Astrocyte (in vitro differentiated cells and primary cell): ENCODE measurements at places on chromosomes 2 and 18.

DNA sequence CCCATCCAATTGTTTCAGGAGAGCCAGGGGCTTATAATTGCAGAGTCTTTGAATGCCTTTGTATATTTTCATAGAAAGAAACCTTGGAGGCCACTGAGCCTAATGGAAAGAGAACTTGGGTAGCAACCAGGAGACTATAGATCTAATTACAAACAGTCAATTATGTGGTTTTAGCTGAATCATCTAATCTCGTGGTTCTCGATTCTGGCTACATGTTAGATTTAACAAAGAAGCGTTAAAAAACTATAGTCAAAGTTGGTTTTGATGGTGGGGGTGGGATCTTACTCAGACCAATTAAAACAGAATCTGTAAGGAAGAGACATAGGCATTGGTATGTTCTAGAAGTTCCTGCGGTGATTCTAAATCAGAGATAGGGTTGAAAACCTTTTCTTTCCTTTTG lies 344.1 kb downstream of the CNTNAP5 start:
- DNase-seq, result no peak

GRCh38 chr2:121043827-121044222 lies 241.2 kb downstream of the TFCP2L1 start:
- no peak for DNase-seq

DNA sequence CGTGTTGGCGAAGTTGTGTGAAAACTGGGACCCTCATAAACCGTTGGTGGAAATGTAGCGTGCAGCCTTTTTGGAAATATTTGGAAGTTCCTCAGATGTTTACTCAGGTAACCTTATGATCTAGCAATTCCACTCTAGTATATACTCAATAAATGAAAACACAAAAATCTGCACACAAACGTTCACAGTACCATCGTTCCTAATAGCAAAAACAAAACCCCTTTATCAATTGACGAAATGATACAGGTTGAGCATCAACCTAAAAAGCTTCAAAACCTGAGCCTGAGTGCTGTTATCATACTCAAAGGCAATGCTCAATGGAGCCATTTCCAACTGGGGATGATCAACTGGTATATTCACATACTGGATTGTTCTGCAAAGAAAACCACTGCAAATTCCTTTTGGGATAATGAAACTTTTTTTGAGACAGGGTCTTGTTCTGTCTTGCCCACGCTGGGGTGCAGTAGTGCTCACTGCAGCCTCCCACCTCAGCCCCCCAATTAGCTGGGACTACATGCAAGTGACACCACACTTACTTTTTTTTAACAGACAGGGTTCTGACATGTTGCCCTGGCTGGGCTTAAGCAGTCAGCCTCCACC lies 777 bp upstream of the C18orf32 start:
- no peak for DNase-seq

DNA sequence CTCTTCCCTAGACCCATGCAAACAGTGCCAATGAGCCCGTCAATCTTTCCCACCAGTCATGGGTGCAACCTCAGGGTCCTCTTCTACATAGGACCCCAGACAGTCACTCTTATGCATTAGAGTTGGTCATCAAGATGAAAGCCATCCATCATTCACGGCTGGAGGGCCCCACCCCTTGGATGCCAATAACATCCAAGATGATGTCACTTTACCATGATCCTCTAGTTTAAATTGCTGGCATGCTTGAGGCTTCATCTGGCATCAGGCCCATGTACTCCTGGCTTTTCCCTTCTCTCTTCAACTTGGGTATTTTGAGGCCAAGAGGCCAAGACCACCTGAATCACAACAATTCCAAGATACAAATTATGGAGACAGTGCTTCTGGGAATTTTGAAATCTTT lies 91.1 kb upstream of the MAPK4 start:
- DNase-seq, result no peak

DNA sequence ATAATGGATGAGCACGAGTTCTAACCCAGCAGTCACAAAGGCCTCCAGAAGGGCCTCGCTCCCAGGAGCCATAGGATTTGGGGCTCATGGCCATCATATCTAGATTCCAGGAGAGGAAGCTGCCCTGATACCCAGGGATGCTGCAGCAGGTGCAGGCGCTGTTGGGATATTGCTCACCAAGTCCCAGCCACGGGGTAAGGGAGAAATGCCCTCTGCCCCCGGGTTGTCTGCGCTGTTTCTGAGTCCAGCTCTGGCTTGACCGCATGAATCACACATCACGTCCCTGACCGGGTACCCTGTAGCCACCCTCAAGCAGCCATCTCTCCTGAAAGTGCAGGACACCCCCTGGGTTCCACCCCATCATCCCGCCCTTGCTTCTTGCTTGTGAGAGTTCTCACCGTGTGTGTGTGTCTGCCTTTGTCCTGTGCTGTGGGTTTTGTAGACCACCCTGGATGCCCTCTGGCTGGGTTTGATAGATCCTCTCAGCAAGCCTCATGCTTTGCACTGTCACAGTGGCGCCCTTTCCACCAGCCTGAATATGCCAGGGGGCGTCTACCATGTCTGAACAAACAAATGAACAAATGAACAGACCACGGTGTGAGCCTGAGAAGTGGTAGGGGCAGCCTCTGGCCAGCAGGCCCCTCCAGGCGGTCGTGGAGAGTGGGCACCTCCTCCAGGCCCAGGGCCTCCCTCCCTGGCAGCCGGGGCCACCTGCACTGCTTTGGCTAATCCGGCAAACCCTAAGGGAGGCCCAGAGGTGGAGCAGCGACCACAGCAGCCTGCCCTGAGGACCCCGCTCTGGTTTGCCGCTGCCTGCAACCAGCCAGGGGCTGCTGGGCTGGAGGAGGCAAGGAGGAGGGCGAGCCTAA lies 32.1 kb downstream of the ADRA2B start:
- DNase-seq, result no peak

DNA sequence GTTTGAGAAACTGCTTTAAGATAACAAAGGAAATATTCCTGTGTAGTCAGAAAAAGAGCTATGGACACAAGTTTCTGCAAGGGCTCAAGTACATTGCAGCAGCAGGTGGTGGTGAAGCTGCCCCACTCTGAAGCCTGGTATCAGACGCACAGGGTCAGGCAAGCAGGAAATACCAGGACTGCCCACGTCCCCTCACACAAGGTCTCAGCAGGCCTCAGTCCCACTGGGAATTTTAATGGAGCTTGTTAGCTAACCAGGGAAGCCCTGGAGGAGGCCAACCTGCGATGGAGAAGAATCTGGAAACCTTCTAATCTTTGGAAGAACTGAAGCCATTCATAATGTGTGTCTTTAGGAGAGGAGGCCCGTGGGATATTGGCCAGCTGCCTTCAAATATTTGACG lies 168.3 kb downstream of the UXS1 start:
- no peak for DNase-seq

DNA sequence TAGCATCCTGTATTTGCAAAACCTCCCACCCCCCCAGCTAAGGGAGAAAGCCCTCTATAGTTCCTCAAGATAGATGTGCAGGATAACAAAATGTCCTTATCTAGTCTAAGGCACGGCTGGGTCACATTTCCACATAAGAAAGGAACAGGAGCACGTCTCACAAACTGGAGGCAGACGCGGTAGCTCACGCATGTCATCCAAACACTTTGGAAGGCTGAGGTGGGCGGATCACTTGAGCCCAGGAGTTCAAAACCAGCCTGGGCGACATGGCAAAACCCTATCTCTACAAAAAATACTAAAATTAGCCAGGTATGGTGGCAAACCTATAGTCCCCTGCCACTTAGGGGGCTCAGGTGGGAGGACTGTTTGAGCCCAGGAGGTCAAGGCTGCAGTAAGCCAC lies 9.3 kb downstream of the SF3B1 start:
- DNase-seq, result no peak

DNA sequence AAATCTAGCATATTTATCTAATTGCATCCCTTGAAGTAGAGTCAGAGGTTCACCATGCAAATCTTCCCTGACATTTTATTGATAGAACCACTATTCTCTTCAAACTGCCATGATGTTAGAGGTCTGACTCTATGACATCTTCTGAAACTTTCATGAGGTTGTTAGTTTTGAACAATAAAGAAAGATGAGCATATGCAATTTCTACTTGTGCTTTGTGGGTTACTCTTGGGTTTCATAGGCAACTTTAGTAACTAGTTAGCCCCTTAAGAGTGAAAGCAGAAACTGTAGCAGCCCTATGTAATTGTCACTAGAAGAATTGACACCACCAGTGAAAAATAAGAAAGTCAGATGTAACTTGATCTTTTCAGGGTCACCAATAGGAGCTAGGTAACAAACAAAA lies 53.1 kb upstream of the ZEB2 start:
- no peak for DNase-seq

- DNase-seq, result no peak
Measured at GRCh38 chr2:133522204-133522603, 46.1 kb downstream of the NCKAP5 start.

DNA sequence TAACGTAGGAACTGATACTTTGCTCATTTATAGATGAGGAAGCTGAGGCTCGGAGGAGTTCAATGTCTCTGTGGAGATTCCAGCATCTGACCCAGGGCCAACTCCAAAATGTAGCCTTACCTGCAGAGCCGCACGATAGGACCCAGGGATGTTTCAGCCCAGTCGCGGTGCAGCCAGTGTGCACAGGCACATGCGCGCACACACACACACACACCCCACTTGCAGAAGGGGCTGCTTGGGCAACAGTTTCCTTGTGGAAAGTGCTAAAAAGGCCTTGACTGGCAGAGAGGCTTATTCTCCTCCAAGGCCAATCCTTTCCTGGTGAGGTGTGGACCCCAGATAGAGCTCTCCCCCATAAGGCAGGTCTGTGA lies 101.7 kb downstream of the ZFP36L2 start:
- no peak for DNase-seq

- no peak for DNase-seq
Measured at GRCh38 chr2:128310094-128310716, 8.5 kb downstream of the HS6ST1 start.

GRCh38 chr18:56321470-56321869 lies 316.9 kb downstream of the TXNL1 start:
- DNase-seq, result no peak

- DNase-seq, result no peak
Measured at GRCh38 chr2:219627103-219628100, at the start of gene SLC4A3. Gene SLC4A3 (plus strand): TSS chr2:219627630. CDS start chr2:219627993, 363 bp downstream.

GRCh38 chr18:71327441-71327840 lies 1038.6 kb downstream of the SOCS6 start:
- DNase-seq, result no peak

DNA sequence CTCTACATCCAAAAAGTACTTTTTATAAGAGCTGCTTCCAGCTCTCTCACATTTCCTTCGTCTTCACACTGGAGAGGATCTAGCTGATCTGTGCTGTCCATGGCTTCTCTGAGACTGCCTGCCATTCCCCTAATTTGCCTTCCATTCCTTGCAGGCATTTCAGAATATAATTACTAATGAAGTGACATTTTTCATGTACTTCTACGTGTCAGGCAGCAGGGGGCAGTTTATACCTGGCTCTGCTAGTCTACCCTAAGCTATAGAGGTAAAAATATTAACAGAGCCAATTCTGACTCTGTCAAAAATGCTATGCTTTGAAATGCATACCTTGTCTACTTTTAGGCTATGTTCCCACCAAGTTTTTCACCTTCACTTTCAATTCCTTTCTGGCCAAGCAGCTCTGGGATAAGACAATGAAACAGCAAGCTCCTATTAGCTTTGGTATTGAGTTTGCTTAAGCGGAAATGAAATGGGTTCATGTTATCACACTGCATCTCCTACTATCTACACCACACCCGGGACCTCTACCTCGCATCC lies 81.9 kb downstream of the MEP1B start:
- DNase-seq, result peak; percentile 43

- DNase-seq, result no peak
Measured at GRCh38 chr18:25517881-25518715, 166.1 kb upstream of the ZNF521 start.

GRCh38 chr2:32357318-32358110 lies 691 bp downstream of the BIRC6 start:
- DNase-seq, result peak; percentile 26

- peak; percentile 83 for DNase-seq
Measured at GRCh38 chr18:73793386-73793785, 354.2 kb downstream of the FBXO15 start.

- no peak for DNase-seq
Measured at GRCh38 chr2:227179988-227180685, 15.7 kb downstream of the COL4A3 start.

DNA sequence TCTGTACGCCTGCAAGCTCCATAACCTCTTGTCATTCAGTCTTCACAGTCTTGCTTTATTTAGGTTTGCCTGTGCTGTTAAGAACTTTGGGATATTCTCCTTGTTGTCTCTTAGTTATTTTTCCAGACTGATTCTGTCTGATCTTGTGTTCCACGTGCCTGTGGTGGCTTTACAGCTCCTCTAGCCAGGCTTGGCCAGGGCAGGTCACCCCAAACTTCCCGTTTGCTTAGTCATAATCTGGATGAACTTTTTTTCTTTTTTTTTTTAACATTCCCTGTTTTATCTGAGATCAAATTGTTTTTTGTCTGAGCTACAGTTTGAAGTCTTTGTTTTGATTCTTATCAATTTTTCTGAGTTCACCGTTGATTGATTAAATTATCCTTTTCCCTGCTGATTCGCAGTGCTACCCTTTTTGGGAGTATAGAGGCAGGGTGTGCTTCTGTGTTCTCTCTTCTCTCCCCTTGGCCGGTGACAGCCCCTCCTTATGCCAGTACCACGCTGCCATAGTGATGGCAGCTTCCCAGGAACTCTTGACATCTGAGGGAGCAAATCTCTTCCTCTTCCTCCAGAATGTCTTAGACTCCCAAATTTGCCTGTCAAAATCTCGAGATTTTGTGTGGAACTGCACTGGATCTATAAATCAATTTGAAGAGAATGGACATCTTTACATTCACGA lies 2.5 kb downstream of the SP100 start:
- peak; percentile 77 for DNase-seq

DNA sequence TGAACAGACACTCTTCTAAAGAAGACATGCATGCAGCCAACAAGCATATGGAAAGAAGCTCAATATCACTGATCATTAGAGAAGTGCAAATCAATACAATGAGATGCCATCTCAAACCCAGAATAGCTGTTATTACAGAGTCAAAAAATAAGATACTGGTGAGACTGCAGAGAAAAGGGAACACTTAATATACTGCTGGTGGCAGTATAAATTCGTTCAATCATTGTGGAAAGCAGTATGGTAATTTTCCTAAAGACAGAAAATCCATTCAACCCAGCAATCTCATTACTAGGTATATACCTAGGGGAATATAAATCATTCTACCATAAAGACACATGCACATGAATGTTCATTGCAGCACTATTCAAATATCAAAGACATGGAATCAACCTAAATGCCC lies 116.6 kb upstream of the LTBP1 start:
- no peak for DNase-seq

GRCh38 chr2:63842149-63843061 lies 709 bp downstream of the UGP2 start:
- DNase-seq, result peak; percentile 54

DNA sequence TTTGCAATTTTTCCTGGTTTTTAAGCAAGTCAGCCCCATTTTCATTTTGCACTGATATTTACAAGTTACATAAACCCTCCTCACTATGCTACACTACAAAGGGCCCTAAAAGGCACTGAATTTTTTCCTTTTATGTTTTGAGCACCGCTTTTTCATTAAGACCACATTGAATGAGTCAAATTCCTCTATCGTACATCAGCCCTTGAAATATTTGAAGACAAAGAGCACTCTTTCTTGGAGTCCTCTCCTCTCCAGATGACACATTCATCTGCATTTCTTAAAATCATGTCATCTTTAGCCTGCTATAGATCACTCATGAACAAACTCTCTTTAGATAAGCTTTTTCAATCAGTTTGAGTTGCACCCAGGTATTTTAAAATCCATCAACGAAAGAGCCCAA lies 306.6 kb upstream of the SOX11 start:
- peak; percentile 50 for DNase-seq

- peak; percentile 54 for DNase-seq
Measured at GRCh38 chr2:20093263-20094141, 42.1 kb upstream of the LAPTM4A start.

- no peak for DNase-seq
Measured at GRCh38 chr2:208937521-208937920, 486.3 kb upstream of the MAP2 start.
